Activated CD4-positive, alpha-beta memory T cell treated with anti-CD3 and anti-CD28 coated beads, Interleukin-2, amount 10 ng/mL, durations not matched to agents 7 days and 5 days (primary cell): ENCODE measurements at places on chromosomes 3 and 15. TPM values are rescaled to one million over a fixed set of nuclear protein-coding genes. Genes with fewer than 3 reads are reported as not detected.
A peak's percentile ranks its signal among the peaks of the same experiment; 100 is the strongest.

The FAM43A gene
- total RNA-seq = 4.3 TPM

The SENP8 gene
- 1.4 TPM for total RNA-seq

- peaks cover 56% of the 10 kb centered on the region for H3K4me1 ChIP-seq
- no peak for DNase-seq
- H3K36me3 ChIP-seq = peaks cover 3% of the 10 kb centered on the region
- no peaks in the 10 kb centered on the region for H3K27me3 ChIP-seq
- peak overlapping the region; percentile 85 for H3K27ac ChIP-seq
These were observed 14.2 kb downstream of the BAHD1 start for GRCh38 chr15:40454904-40455391.

- DNase-seq = no peak
- H3K36me3 ChIP-seq = no peaks in the 10 kb centered on the region
- H3K27ac ChIP-seq = no peak overlapping the region
- H3K4me3 ChIP-seq = no peak overlapping the region
These were observed 6.2 kb downstream of the CILP start for GRCh38 chr15:65204931-65205660.

GRCh38 chr3:127673191-127674100, 694 bp downstream of the ABTB1 start:
- H3K27me3 ChIP-seq = no peaks in the 10 kb centered on the region
- DNase-seq = peak; percentile 68
- H3K36me3 ChIP-seq = peaks cover 2% of the 10 kb centered on the region
